Cardiac muscle cell (in vitro differentiated cells and primary cell): ENCODE measurements at places on chromosomes 5 and 9. TPM values are rescaled to one million over a fixed set of nuclear protein-coding genes. Genes with fewer than 3 reads are reported as not detected.

Gene EGFL7
- 64.1 and 82.9 TPM in 2 replicates for total RNA-seq

Gene CCDC69
- total RNA-seq: 85.4 and 104 TPM in 2 replicates

Gene ADAMTS19
- 69.6 and 111 TPM in 2 replicates for total RNA-seq

Gene SERINC5
- total RNA-seq: 21.2 and 33.6 TPM in 2 replicates

Gene FGF10
- 34.5 and 60.0 TPM in 2 replicates for total RNA-seq

Gene TLX3
- total RNA-seq: not detected in 2 replicates

Gene CDH9
- total RNA-seq: not detected in 2 replicates

Gene PROB1
- 22.2 and 42.5 TPM in 2 replicates for total RNA-seq

Gene FUT7
- total RNA-seq: not detected in 2 replicates

Gene LCN1
- total RNA-seq: not detected in 2 replicates

Gene TSSK1B
- total RNA-seq: 0.14 and 0.15 TPM in 2 replicates

Gene ROR2
- total RNA-seq: 36.7 and 38.6 TPM in 2 replicates

- no peak for DNase-seq
Measured at GRCh38 chr5:177105691-177106476, 19.2 kb downstream of the FGFR4 start.

DNA sequence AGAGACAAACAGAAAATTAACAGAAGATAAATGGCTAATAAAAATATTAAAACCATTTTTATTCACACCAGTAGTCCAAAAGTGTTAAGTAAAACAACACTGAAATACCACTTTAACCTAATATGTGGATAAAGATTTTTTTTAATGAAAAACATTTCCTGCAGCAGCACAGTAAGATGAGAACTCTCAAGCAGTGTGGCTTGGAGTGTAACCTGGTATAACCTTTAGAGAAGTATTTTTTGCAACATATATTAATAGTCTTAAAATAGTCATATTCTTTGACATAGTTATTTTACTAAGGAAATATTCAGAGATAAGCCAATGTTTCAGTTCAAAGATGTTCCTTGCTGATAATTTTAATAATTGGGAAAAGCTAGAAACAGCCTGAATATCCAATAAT lies 644.4 kb downstream of the PDE4D start:
- DNase-seq: no peak

DNA sequence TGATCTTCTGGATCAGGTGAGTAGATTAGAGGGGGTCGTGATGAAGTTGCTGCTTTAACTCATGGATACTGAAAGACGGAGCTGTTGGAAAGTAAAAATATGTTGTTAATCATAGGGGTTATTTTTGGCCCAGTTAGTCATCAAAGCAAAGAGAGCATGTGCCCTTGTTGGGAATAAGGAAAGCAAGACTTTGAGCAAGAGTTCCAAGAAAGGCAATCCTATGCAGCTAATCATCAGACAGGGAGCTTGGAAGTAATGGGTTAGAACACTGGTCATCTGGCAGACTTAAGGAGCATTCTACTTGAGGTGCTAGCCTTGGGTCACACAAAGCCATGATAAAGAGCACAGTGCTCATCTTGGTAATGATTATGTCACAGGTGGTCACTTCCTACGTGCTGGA lies 18.3 kb downstream of the ASPN start:
- no peak for DNase-seq

- DNase-seq: peak; percentile 49
Measured at GRCh38 chr9:35341585-35341984, 148.3 kb upstream of the RUSC2 start.

DNA sequence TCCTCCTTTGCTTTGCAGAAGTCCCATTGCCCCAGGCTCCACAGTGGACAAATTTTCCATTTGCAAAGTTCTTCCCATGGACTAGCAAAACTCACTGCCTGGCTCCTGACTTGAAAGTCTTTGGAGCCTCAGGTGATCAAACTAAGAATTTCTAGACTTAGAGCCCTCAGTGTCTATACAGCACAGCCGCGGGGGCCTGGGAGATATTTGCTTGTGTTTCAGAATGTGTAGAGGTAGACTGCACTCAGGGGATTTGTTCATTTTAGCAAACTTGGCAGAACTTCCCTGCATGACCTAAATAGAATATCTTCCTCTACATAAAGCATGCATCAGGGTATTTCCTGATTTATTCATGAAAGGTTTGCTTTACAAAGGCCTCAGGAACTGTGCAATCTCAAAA lies 384.2 kb upstream of the ZNF462 start:
- DNase-seq: no peak

DNA sequence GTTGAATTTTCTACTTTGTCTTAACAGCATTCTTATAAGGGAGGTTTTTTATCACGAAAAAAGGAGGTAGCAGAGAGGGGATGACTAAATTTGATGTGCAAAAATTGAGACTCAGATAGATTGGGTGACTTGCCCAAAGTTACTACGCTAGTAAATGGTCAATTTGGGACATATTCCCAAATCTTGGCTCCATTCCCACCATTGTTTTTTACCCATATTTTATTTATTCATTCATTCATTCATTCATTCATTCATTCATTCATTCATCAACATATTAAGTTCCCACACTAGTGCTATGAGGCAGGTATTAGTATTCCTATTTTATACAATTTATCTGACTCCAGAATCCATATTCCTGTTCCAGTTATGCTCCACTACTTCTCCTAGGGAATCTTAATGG lies 85.6 kb downstream of the HACD4 start:
- DNase-seq: no peak

- DNase-seq: no peak
Measured at GRCh38 chr5:59222687-59223511, 640.0 kb downstream of the RAB3C start.

DNA sequence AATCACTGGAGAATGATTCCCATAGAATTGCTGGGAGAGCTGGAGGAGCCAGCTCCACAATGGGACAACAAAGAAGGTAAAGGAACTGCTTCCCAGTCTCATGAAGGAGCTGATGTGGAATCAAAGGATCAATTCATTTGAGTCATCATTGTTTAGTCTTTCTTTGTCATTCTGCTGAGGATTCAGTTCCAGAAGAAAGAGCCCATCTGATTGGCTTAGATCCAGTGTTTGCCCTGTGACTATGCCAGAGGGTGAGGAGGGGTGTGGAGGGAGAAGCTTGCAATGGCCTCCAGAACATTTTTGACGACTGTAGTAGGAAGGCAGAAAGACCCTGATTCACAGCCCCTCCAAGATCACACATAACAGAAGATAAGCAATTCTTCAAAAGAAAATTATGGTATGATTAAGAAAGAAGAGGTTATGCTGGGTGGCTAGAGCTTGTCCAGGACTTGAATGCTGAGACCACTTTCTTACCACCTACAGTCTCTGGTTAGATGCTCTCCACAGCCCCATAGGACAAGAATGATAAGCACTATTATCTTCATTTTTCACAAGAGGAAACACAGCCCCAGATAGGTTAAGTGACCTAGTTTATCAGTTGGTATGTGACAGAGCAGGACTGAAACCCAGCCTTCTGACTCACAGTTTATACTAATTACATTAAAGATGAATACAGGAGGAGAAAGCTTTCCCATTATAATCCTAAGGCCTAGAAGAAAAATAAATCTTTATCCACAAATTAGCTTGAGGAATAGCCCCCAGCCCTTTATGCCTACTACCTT lies 363.1 kb downstream of the PRELID2 start:
- DNase-seq: peak; percentile 12

GRCh38 chr5:139631520-139632165 lies 16.5 kb upstream of the CXXC5 start:
- DNase-seq: no peak

DNA sequence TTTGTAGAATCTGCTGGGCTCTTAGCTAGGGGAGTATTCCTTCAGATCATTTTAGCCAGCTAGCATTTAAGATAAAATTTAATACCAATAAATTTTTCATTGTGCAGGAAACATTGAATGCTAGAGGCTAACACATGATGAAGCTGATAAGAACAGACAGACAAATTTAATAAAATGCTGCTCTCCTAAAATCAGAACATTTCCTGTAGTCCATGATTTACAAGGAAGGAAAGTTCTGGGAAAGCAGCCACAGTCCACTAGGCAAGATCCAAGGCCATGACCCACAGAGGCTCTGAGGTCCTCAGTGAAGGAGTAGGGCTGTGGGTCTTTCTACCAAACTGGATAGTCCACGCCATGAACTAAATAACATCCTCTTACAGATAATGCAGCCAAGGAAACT lies 253.0 kb downstream of the ICE1 start:
- DNase-seq: no peak

DNA sequence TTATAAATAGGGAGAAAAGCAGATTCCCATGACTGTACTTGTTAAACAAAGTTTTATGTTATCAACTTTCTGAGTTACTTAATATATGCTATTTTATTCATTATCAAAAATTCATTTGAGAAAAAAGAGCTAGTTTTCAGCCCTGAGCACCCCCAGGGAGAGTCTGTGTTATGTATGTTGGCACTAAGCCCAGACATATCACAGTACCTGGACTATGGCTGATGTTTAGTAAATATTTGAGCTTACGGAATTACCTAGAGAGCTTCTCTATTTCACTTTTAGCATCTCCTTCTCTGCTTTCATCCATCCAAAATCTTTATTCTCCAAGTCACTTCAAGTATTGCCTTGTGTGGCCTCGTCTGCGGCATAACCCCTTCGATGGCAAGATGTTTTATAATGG lies 225.9 kb upstream of the PCSK5 start:
- no peak for DNase-seq

GRCh38 chr5:156149213-156149612 lies 177.8 kb upstream of the SGCD start:
- no peak for DNase-seq

GRCh38 chr5:56538580-56538979 lies 276.8 kb upstream of the MAP3K1 start:
- DNase-seq: no peak

GRCh38 chr5:113236536-113237288 lies 198.1 kb downstream of the TSSK1B start:
- DNase-seq: no peak

GRCh38 chr9:90088856-90089255 lies 484.0 kb downstream of the GADD45G start:
- no peak for DNase-seq

GRCh38 chr9:73573235-73573634 lies 421.6 kb downstream of the ANXA1 start:
- no peak for DNase-seq

GRCh38 chr5:164361986-164362385 lies 856.6 kb downstream of the MAT2B start:
- DNase-seq: no peak

- DNase-seq: peak; percentile 31
Measured at GRCh38 chr5:157020511-157021222, 38.2 kb downstream of the HAVCR1 start.

- DNase-seq: no peak
Measured at GRCh38 chr9:94817291-94818177, 91.0 kb downstream of the AOPEP start.

- no peak for DNase-seq
Measured at GRCh38 chr5:60372786-60373185, 327.2 kb downstream of the DEPDC1B start.

DNA sequence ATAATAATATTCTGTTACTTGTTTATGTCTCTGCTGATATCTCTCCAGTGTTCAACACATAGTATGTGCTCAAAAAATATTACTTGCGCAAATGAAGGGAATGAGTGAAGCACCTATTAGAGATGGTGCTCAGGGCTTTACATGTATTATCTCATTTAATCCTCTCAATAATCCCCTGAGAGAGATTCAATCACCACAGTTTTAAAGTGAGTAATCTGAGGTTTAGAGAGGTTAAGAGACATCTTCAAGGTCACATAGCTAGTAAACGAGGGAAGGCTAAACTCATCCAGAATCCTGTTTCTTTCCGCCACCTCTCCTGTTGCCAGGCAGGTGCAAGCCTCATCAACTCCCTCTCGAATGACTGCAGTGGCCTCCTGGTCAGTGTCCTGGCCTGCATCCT lies 82.0 kb downstream of the UGCG start:
- no peak for DNase-seq

DNA sequence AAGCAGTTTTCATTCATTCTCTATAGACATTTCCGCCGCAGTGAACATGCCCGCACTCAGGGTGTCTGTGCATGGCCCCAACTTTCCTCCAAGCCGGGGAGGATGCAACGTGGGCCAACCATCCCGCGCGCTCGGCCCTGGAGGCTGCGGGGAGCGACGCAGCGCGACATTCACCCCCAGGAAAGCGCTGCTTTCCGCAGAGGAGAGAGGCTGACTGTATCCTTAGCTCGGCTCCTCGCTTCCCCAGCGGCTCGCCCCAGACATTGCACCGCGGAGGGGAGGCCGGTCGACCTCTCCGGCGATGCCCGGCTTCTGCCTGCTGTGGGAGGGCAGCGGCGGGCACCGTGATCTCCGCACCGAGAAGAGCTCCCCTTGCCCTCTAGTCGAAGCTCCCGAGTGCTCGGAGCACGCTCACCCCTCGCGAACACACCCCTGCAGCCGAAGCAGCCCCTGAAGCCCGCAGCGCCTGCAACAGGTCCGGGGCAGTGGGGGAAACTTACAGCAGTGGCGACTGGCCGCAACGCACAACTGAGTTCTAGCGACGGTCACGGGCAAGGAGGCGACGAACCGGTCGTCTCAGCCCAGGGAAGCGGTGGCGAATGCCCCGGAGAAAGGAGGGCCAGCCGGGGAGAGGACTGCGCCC lies 600 bp downstream of the ENC1 start:
- peak; percentile 68 for DNase-seq

DNA sequence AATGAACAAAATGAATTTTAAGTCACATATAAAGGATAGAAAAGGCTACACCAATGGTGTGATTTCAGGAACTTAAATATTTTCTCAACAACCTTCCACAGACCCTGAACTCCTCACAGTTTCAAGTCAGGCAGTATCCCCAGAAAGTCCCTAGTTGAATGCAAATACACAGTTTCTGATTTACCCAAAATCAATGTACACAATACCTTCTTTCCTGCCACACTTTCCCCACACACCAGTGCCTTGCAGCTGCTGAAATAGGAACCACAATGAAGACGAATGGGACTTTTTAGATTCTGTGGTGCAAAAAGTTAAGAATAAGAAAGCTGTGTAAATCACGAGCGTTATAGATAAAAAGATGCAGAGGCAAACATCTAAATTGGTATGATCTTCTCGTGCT lies 552.4 kb upstream of the MEF2C start:
- no peak for DNase-seq

DNA sequence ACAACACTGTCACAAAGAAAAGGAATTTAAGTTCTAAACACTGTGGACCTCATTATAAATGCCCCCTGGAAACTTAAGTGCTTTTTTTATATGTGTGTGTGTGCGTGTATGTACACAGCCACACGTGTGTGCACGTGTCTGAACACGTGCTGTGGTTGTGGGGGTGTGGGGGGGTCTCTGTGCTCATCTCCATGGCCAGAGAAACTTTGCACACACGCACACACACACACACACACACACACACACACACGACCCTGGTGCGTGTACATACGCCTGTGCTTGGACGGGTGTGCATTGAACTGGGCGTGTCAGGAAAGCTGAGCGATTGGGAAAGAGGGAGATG lies 27.9 kb downstream of the AMBP start:
- no peak for DNase-seq

DNA sequence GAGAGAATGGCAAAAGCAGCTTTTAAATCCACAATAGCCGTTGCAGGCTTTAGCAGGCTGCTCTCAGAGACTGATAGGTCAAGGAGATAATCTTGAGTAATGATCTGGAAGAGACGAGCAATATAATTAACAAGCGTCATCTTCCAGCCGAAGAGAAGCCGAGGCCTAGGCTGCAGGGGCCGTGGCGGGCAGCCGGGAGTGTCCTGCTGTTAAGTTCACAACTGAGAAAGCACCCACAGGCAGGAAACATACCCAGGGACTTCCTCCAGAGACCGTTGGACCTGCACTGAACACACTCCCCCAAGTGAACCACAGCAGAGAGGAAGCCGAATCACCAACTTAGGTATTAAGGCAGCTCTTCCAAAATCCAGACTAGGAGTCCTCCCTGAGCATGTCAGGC lies 182.3 kb downstream of the IRX2 start:
- DNase-seq: no peak

- DNase-seq: no peak
Measured at GRCh38 chr5:34460496-34460895, 195.6 kb upstream of the RAI14 start.

GRCh38 chr5:83418356-83419321 lies 52.9 kb upstream of the VCAN start:
- no peak for DNase-seq
